ENCODE measurements at places on chromosomes 4 and X.

- no peak for DNase-seq
Observed at GRCh38 chr4:169090484-169091215, 80.6 kb upstream of the CBR4 start.

DNA sequence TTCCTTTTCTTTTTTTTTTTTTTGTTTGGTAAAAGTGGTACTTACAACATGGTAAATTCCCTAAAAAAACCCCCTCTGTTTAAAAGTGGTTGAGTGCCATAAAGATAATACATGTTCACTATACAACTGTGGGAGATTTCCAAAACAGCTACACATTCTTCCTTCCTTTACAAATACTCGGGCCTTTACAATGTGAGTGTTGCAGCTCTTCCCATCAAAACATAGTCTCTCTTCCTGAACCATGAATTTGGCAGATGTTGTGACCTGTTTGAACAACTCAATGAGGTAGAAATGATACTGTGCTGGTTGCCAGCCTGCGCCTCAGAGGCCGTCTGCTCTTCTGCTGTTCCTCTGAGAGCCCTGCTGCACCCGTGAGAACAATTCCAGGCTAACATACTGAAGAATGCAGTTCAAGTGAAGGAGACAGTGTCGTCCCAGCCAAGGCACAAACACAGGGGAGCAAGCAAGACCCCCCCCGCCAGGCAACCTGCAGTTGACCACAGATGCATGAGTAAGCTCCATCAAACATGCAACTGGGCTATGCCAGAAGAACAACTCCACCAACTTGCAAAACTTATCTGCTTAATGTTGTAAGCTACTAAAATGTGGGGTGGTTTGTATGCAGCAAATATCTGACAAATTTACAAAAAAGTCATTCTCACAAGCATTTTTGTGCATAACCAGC is 645.0 kb downstream of the PCDH7 start:
- DNase-seq: no peak

- no peak for DNase-seq
Observed at GRCh38 chrX:81206476-81206875, 4.6 kb downstream of the SH3BGRL start.

DNA sequence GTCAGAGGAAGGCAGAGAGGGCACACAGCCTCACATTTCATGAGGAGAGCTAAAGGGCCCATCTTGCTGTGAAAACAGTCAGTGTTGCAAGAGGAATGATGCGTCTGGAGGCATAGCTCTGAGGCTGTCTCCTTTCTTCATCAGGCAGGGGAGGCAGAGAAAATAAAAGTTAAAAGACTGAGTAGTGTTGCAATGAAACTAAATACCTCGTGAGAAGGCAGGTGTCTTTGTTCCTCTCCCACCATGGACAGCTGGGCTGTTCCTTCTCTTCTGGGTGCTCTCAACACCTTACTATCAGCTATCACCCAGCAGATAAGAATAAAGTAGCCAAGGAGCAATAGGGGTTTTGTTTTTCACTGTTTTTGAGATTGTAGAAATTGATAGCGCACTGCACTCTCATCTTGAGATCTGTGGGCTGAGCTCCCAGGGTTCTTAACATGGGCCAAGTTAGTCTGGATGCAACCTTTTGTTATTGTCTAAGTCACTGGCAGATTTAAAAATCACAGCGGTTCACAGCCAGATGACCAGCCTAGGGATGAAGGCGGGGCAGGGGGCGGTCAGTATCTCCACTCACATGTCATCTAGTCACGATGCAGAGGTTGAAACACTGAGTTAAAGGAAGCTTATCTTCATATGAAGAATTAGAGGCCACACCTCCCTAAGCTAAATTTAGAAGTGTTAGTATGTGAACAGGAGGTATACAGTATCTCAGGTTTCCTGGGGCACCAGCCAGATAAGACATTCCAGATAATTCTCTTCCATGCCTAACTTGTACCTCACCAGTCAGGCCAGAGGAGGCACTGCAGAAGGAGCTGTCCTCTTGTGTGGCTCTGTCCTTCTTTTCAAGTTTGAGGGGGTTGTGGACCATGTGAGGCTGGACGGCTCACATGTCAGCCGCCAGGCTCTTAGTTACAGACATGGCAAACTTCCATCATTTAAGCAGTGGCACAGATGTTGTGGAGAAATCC is 36.9 kb downstream of the PARM1 start:
- DNase-seq: no peak

- DNase-seq: no peak
Observed at GRCh38 chr4:7857238-7857701, 82.4 kb downstream of the AFAP1 start.

DNA sequence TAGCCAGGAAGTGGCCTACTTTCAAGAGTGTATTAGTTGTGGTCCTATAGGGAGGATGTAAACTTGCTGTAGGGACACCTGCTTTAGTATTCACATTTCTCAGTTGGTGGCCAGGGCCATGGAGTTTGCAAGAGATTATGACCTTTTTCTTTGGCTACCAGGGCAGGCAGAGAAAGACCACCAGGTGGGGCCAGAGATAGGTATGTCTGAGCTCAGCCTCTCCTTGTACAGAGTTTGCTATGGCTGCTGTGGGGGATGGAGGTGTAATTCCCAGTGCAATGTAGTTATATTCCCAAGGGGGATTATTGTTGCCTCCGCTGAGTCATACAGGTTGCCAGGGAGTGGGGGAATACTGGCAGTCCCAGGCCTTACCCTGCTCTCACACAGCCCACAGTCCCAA is 26.3 kb upstream of the DACH2 start:
- no peak for DNase-seq

- DNase-seq: no peak
Observed at GRCh38 chr4:11297627-11298026, 131.1 kb downstream of the HS3ST1 start.

DNA sequence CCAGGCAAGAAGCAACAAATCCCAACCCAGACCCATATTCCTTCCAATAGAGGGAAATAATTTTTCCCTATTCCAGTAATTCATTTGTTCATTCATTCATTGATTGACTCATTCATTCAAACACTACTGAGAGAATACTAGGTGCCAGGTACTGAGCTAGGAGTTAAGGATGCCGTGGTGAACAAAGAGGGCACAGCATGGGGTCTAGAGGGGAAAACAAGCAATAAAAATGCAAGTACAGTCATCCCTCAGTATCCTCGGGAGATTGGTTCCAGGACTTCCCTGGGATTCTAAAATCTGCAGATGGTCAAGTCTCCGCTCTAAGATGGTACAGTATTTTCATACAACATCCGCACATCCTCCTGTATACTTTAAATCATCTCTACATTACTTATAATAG is 18.7 kb downstream of the RASGEF1B start:
- DNase-seq: no peak

- no peak for DNase-seq
Observed at GRCh38 chr4:168797194-168797593, 212.9 kb downstream of the CBR4 start.

DNA sequence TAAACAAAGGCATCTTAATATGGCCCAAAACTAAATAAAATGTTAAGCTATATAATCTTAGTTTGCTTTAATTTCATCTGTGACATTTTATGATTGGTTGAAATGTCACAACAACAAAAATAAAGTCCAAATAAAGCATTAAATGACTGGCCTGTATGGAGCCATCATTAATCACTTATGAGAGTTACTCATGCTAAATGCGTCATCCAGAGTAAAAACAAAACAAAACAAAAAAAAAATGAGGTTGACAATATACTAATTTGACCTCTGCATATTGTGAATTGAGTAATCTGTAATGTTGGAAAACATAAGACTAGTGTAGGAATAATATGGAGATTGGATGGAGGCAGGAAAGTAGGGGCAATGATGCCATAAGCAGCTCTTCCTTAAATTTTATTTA is 139.7 kb downstream of the MAPK10 start:
- DNase-seq: no peak

GRCh38 chr4:35963974-35964515 is 280.3 kb downstream of the ARAP2 start:
- DNase-seq: no peak

DNA sequence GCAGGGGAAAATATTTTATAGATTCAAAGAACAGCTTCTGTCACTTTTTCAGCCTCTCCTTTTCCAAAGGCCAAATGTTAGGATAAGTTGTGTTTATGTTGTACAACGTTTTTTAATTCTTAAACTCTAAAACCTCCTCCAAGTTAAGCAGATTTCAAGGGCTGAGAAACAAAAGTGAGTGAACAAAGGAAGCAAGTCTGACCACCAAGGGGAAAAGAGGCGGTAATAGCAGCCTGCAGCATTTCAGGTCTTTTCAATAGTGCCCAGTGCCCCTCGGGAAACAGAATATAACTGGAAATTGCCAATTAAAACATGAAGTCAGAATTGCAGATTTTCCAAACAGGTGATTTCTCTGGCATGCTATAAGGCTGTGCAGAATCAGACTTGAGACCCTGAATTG is 510.0 kb upstream of the HTR2C start:
- no peak for DNase-seq

DNA sequence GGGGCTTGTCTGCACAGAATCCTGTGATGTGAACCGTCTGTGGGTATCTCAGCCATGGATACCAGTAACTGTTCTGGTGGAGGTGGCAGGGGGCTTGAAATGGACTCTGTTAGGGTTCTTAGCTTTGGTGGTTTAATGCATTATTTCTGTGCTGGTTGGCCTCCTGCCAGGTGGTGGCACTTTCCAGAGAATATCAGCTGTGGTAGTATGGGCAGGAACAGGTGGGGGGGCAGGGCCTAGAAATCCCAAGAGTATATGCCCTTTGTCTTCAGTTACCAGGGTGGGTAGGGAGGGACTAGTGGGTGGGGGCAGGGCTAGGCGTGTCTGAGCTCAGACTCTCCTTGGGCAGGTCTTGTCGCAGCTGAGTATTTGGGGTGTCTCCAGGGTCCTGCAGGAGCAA is 106.7 kb downstream of the KIT start:
- no peak for DNase-seq

DNA sequence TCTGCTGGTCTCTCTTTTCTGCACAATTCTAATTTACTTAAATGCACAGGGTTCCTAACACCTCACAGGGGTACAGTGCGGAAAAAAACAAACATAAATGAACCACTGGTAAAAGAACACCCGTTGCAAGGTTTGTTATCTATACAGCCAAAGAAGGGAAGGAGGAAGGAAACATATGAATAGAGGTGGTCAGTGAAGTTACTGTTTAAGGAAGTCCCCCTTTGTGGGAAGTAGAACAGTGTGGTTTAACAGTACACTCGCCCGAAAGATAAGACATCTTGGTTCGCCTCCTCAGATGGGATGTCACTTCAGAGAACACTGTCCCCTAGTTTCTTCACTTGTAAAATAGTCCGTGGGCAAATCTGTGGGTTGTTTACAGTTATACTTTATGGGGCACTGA is 57.5 kb downstream of the TEC start:
- no peak for DNase-seq

- DNase-seq: no peak
Observed at GRCh38 chr4:72842323-72842722, 227.2 kb downstream of the COX18 start.

DNA sequence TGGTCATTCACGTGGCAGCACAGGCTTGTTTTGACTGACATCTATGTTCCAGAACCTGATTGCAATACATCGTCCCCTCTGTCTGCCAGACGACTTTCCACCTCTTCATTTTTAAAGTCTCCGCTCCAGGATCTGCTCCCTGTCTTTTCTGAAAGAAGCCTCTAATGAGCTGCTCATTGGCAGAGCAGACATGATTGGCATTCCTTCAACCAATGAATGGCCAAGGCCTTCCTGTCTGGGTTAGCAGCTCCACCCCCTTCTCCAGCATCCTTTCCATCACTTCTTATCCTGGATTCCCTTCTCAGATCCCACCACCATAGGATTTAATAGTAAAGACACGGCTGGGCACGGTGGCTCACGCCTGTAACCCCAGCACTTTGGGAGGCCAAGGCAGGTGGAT is 202.7 kb upstream of the KLF3 start:
- no peak for DNase-seq

DNA sequence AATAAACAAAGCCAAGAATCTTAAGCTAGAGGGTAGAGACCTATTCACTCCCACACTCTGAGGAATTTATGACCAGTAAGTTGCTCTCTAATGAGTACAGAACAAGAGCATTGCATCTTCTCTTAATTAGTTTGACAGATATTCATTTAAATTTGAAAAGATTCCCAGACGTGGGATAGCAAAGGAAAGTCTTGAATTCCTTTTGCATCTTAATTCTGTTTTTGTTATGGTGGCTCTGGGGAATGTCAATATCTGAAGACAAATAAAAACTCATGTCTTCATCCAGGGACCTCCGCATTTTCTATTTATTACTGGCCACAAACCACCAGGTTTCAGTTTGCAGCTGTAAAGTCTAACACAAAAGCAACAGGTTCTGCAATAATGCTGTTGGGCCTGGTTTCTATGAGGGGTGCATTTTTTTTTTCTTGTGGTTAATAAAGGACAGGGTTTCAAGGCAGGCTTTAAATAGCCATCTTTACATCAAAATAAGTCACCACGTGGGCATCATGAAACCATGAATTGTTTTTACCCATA is 172.3 kb downstream of the SHROOM3 start:
- DNase-seq: no peak

DNA sequence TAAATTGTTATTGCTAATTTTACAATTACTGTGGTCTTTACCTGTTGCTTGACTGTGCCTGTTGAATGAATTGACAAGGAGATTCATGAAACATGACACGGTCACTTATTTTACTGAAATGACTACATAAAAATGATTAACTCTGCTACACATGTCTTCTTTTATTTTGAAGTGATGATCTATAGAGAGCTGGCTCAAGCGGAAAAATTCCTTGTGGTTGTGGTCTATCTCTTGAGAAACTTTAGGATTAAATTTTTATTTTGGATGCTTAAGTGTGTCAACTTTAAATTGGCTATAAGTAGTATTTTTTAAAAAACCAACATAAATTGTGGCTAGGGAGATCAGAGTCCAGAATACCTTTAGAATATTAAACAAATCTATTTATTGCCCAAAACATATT is 131.8 kb upstream of the PITX2 start:
- DNase-seq: no peak

DNA sequence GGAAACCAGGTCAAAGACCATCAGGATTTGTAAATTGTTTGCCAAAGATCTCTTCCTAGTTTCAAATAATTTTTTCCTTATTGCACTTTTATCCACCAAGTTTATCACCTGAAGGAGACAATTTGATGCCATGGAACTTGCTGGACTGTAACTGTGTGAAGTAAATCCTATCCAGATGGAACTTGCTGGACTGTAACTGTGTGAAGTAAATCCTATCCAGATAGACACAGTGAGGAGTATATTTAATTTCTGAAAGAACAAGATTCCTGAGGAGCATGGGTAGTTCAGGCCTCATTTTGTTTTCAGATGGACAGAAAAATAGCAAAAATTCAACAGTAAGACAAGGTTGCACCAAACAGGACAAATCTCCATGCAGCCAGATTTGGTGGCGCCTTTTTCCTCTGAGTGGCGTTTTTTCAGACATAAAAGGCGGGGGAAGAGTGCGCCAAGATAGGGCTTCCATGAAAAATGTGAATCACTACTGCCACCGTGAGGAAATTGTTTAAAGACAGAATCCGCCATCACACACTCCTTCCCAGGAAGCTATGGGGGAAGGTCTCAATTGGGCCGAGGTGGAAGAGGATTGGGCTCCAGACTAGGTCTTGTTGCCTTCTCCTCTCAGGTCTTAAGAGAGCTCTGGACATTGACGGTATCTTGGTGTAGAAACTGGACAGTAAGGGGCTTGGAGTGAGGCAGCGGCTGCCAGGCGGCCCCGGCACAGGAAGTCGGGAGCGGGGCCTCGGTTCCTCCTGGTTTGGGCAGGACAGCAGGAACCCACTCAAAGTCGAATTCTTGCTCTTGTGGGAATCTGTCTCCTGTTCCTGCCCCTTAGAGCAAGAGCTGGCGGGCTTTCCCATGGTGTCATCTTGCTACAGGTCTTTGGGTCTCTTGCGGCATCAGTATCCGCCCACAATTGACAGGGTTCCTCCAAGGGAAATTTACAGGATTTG is 234.7 kb downstream of the OR13H1 start:
- no peak for DNase-seq

- DNase-seq: no peak
Observed at GRCh38 chr4:52483186-52483890, 175.8 kb downstream of the USP46 start.
